ENCODE measurements at places on chromosomes 12 and 14. TPM values are rescaled to one million over a fixed set of nuclear protein-coding genes. Genes with fewer than 3 reads are reported as not detected.

The SYNE2 gene
- total RNA-seq: 14.2 TPM

The C12orf75 gene
- total RNA-seq: 310 TPM

- DNase-seq: no peak
These were observed 54.7 kb downstream of the FGD4 start for GRCh38 chr12:32454075-32454474.

DNA sequence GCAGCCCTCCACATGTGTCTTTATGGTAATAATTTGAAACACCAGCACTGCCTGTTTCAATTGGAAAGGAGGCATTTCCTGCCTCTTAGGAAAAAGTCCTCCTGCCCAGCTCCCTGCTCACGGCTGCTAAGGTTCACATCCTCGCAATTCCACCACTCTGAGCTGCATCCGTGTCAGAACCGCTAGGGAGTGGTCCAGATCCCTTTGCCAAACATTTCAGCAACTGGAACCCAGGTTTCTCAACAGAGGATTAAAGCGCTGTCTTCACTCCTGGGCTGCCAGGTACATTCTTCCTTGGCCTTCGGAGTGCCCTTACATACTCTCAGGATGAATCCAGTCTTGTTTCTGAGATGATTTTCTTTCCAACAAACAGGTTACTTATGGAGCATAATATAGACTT, 23.3 kb downstream of the C14orf132 start:
- DNase-seq: no peak

GRCh38 chr12:71954083-71954778, 15.6 kb downstream of the TPH2 start:
- DNase-seq: no peak

The ZNF605 gene
- total RNA-seq: 17.1 TPM

The LTB4R2 gene
- 18.4 TPM for total RNA-seq

GRCh38 chr12:51318846-51319599, 5.0 kb downstream of the BIN2 start:
- DNase-seq: no peak

The PLA2G1B gene
- 1.1 TPM for total RNA-seq
